ENCODE measurements at places on chromosomes 12 and 14.

- no peak for DNase-seq
Measured at GRCh38 chr12:64526859-64527258, 74.9 kb downstream of the TBK1 start.

GRCh38 chr12:132471011-132471857 is 18.7 kb upstream of the FBRSL1 start:
- no peak for DNase-seq

DNA sequence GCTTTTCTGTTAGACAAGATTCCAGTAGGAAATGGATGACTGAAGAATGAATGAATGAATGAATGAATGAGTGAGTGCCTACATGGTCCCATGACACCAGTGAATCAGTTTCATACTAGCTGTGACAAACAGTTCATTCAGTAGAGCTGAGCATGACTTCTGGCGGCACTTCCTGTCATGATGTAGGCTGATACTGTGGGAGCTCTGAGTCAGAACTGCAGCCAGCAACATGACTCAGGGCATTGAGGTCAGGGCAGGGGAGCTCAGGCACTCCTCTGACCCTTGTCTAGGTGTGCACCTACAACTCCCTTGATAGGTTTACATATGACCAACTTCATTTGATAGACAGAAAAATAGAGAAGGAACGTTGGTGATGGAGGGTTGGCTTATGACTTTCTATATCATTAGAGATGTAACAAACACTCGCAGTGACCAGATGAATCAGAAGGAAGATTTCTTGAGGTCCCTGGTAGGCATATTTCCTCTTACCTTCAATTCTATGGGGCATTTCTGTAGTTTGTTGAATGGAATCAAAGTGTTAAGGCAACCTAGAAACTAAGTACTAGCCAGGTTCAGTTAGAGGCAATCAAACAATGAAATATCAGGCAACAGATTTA is 139.3 kb upstream of the ARHGAP5 start:
- DNase-seq = no peak

- no peak for DNase-seq
Measured at GRCh38 chr14:60845523-60845922, 111.0 kb downstream of the MNAT1 start.

DNA sequence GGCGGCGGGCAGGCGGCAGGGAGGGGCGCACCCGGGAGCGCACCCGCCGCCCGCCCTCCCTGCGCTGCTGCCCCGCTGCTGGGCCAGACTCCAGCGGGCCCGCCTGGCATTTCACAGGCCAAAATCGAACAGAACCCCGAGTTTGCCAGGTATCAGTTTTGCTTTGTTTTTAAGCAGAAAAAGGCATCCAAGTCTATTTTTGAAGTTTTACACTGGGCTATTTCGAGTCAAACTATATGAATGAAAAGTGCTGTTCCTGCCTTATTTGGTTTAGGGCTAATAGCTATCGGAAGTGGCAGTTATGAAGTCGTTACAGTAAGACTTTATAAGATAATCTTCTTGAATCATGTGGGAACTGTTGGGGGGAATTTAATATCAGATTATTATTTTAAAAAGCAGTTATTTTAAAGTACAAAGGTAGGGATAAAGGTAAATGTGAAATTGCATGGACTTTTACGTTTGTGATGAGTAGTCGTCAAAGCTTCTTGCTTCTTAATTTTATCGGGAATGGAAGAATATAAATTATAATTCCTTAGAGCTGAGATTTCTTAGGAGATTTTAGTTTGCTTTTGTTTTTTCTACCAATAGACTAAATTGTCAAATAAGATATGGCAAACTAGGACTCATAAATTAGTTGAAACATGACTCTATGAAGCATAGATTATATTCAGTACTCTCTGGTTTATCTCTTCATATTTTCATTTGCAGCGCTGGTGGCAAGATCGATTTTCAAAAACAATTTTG is 1.1 kb downstream of the MSRB3 start:
- no peak for DNase-seq

- DNase-seq = no peak
Measured at GRCh38 chr12:49622501-49623141, 740 bp upstream of the PRPF40B start.

- no peak for DNase-seq
Measured at GRCh38 chr12:43286986-43287385, 265.0 kb downstream of the ADAMTS20 start.

- DNase-seq = no peak
Measured at GRCh38 chr12:27869567-27869966, 89.5 kb upstream of the MANSC4 start.

GRCh38 chr14:38204719-38205115 is 3.0 kb upstream of the SSTR1 start:
- DNase-seq = no peak

DNA sequence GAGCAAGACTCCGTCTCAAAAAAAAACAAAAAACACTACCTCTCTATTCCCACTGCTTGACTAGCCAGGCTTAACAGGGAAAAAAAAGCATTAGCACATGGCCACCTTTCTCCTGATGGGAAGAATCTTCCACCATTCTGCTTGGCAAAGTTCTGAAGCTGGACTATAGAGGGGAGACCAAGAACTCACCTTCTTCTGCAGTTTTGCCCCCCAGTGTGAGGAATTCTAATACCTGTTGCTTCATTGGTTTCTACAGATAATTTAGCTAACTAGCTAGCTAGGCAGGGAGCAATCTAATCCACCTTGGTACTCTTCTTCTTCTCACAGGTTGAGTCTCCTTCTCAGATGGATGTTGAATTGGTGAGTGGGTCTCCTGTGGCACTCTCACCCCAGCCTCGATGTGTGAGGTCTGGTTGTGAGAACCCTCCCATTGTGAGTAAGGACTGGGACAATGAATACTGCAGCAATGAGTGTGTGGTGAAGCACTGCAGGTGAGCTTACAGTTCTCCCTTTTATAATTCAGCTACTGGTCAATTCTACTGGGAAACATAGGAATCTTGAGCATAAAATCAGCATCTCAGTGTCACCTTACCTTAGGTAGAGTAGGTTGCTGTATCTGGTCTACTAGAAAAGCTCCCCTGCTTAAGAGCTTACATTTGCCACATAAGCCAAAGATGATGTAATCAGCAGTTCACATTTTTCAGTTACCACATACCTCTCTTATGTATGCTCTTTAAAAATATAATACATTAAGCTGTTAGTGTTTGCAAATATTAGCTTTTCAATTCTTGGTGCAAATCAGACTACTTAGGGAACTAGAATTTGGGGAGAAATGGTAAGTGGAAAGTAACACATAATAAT is 16.0 kb downstream of the METTL3 start:
- no peak for DNase-seq

GRCh38 chr12:117400912-117401311 is 39.5 kb upstream of the NOS1 start:
- no peak for DNase-seq

- DNase-seq = no peak
Measured at GRCh38 chr12:43407816-43408645, 144.0 kb downstream of the ADAMTS20 start.

GRCh38 chr14:99822800-99823455 is 29.7 kb downstream of the EML1 start:
- no peak for DNase-seq

- DNase-seq = no peak
Measured at GRCh38 chr12:31835276-31835882, 106.6 kb upstream of the AMN1 start.

DNA sequence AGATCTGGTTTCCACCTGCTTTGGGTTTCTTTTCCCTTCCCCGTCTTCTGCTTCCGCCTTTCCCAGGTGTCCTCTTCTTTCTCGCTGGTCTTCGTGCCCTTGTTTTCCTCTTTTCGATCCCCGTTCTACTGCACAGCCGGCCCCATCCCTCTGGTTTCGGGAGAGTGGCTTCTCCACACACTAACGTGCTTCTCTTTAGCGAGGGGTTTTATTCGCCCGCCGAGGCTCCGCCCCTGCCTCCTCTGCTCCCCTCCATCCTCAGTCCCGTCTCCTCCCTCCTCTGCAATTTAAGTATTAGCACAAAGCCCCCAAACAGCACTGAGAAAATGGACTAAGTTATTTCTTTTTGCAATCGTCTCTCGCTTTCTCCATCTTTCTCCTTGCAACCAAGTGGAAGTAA is at the start of gene SLC7A8:
TSS of gene SLC7A8 (minus strand) at position 182 of the 400 bp plus-strand sequence. CDS start 746 bp downstream, outside the sequence.
- no peak for DNase-seq

DNA sequence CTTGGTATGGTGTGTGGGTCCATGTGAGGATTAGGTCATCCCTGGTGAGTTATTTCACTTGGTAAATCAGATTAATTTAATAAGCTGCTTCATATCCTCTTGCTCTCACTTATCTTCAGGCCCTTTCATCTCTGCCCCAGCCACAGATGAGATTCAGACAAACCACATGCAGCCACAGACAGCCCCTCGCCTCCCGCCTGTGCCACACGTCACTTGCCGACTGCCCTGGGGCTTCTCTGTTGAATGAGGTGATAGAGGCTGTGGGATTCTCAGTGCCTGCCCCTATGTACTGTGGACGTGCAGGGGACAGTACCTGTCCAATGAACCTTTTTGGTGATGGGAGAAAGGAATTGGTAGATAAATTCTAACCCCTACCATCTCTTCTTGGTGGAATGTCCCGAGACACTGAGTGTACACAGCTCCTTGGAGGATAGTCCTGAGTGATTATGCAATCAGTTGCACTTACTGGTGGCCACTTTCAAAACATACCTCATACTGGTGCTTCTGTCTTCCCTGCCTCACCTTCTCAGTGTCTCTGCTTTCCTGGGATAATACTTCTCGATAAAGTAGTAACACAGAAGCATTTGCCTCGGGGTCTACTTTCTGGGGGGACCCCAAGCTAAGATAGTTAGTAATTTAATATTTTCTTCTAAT is 248.7 kb downstream of the TTC6 start:
- DNase-seq = no peak

- no peak for DNase-seq
Measured at GRCh38 chr12:50571786-50572185, 67.0 kb downstream of the DIP2B start.

DNA sequence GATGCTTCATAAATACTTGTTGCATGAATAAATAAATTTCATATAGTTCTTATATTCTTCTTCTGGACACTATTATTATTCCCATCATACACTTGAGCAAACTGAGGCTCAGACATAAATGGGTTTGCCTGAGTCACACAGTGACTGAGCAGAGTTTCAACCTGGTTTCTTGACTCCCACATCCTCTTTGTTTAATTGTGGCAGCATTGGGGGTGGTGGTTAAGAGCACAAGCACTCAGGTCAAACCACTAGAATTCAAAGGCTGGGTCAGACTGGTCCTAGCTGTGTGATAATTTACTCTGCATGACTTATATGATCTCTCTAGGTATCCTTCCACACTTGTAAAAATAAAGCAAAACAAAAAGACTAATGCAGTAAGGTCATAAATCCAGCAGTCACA is 274.9 kb upstream of the SRRM4 start:
- no peak for DNase-seq

DNA sequence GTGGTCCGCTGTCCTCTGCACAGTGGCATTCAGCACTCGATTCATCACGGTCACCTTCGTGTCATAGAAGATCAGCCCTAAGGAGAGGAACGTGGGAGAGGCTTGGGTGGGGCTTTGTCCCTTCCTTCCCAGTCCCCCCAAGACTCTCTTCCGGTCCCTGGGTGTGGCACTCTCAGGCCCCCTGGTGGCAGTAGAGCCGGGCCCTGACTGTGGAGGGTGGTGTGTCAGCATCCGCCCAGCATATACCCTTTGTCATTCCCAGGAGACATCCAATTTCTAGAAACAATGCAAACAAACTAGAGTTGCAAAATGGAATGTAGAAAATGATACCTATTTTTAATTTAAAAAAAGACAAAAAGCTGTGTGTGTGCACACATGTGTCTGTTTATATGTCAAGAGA is 45.0 kb downstream of the TRAFD1 start:
- no peak for DNase-seq

GRCh38 chr14:55715889-55716288 is 135.9 kb downstream of the KTN1 start:
- DNase-seq = no peak

DNA sequence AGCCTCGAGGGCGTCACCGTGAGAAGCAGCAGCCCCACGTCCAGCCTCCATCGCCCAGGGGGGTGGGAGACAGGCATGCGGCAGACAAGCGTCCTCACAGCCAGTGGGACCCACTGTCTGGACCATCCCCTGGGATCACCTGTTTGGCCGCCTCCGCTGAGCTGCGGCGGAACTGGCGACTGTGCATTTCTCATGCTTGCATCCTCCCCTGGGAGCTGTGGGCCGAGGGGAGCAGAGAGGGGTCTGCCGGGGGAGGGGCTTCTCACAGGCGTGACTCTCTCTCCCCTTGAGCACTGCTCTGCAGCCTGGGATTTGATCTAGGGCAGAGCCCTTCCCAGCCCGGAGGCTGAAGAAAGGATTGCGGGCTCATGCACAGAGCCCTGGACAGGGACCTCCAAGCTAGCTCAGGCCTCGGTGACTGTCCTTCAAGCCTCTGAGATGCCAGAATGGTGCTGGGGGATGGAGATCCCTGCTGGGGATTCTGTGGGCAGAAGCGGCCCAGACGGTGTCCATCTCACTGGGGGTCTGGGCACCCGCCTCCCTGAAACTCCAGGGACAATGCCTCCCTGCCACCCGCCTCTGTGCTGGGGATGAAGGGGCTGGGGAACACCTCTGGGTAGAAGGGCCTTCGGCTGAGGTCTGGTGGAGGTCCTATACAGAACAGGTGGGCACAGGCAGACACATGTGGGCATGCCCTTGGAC is 61.1 kb downstream of the PRIMA1 start:
- no peak for DNase-seq

DNA sequence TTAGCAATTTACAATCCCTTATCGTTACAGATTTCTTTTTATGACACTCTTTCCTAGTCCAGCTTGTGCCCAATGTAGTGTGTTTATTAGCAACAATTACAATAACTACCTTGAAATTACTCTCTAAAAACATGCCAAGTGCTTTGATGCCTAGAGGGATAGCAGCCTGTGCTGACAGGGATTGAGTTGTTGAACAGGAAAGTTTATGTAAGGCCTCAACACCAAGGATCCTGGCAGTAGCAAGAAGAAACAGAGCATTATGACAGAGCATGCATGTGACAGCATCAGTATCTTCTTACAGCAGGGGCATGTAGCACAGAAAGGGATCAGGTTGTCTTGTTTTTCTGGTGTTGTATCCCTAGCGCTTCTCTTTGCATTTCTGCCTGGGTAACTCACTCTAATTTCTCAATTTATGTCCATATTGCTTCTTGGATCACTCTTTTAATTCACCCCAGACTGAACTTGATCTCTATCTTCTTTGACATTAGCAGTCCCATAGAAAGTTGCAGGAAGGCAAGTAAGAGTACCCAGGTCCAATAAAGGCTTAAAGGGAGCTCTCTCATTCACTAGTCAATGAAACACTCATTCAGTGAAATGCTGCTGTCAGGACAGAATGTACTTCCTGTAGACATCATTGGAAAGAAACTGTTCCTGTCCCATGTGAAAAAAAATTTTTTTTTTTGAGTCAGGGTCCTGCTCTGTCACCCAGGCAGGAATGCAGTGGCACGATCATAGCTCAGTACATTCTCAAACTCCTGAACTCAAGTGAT is 220.0 kb upstream of the GRIP1 start:
- DNase-seq = no peak

- no peak for DNase-seq
Measured at GRCh38 chr14:53542732-53543131, 389.6 kb upstream of the DDHD1 start.
